ENCODE measurements at places on chromosomes 6 and 20.

- no peak for DNase-seq
Observed at GRCh38 chr6:35059596-35060345, 81.4 kb downstream of the TCP11 start.

DNA sequence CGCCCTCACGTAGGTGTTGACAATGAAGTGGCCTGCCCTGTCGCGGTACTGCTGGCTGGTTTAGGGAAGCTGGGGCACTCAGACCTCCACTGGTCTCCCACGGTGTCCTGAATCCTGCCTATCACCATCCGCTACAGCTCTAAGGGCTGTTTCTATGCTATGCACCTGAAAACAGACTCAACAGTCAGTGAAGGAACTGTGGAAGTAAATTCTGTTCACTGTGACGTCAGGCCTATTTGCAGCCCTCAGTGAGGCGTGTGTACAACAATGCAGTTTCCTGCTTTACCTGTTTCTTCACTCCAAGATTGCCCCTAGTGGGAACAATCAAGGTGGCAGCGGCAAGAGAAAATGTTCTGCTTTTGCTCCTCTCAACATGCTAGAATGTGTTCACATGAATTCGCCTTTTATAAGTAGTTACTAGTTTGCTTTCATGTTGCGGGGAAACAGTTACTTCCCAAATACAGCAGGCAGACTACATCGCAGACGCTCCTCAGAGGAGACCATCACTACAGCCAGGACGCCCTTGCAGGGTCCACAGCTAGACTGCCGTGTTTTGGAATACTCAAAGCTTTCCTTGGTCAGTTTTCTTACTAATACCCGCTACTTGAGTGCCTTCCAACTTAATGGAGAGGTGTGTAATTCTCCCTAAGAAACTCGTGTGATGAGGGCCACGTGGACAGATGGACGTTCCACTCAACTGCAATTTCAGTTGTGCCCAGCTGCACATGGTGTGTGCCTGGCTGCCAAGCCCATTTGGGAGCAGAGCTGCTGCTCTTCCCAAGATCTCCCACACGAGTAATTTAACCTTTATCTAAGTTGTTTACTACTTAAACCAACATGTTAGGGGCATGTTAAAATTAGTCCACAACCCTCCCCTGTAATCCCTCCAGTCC, 25.4 kb downstream of the DIDO1 start:
- DNase-seq: no peak

- DNase-seq: no peak
Observed at GRCh38 chr20:34058831-34059230, 53.2 kb downstream of the EIF2S2 start.

GRCh38 chr6:165486183-165487137, 176.6 kb downstream of the PDE10A start:
- no peak for DNase-seq

DNA sequence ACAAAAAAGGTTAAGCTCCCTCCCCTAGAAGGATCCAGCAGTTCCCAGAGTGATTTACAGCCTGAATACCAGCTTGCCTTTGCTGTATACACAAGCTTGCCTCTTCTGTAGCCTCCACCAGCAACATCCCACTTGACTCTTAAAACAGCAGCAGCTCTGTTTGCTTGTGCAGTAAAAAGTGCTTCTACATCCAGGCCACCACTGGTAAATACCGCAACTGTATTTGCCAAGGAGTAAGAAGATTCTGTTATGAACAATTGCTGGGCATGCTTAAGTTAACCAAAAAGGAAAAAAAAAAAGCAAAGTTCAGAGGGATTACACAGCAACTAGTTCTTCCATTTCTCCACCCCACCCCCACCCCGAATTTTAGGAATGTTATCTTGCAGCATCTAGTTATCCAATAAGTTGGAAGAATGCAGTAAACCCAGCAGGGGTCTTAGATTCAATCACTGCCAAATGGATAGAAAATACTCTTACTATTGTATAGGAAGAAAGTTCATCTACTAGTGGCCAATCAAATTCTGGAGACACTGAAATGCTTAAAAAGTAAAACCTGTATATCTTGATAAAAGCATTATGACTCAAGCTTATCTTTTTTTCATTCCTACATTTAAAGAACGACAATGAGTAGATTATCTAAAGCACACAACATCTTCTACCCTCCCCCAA, 4.8 kb downstream of the SALL4 start:
- no peak for DNase-seq

- DNase-seq: no peak
Observed at GRCh38 chr6:41191569-41191968, 9.4 kb downstream of the TREML2 start.

DNA sequence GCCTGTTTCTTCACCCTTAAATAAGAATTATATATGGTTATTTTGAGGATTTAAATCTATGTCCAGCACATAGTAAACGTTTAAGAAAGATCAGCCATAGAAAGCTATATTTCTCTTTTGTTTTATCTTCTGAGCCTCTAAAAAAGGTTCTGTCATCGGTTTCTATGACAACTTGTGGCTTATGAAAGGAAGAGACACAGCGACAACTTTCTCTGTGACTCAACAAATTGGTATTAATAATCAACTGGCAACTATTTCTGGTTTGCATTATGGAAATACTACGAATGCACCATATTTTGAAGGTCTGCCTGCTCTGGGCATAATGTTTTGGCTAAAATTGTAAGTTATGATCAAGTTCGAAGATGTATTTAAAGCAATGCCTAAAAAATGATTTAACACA, 751.0 kb downstream of the CD109 start:
- no peak for DNase-seq

- no peak for DNase-seq
Observed at GRCh38 chr6:124984668-124985338, 22.6 kb downstream of the RNF217 start.

DNA sequence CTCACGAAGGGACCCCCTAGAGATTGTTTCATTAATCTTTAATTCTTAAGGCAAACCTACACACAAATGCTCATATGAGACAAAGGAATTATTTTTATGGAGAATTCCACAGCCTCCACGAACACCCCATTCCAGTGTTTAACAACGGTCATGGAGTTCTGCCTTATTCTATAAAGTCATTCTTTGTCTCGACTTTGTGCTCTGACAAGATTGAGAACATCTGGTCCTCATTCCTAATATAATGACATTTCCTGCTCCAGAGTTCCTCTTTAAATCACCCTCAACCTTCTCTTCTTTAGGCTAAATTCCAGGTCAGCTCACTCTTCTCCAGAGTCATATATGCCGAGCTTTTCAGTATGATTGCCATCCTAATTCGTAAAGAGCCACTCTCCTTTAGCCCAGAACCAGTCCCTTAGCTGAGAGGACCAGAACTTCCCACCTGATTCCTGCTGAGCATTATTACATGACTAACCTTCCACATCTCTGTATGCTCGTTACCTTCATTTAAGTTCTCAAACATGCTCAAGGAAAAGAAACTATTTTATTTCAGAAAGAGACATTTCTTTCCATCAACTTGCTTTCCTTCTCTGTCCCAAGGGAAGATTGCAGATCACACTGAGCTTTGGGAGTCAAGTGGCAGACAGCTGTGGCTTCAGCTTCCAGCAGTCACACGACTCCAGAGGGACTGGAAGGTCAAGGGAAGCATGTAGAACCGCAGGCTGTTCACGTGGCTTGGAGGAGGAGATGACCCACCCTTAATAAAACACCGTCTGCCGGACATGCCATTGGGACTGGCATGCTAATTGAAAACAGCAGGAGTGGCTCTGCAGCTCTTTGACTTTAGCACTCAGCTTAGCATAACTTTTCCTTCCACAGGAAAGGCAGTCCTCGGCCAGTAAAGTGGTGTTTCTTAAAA, 467.1 kb upstream of the HSF2 start:
- DNase-seq: no peak
